ENCODE measurements at places on chromosomes 2 and 18.
A peak's percentile ranks its signal among the peaks of the same experiment; 100 is the strongest.

DNA sequence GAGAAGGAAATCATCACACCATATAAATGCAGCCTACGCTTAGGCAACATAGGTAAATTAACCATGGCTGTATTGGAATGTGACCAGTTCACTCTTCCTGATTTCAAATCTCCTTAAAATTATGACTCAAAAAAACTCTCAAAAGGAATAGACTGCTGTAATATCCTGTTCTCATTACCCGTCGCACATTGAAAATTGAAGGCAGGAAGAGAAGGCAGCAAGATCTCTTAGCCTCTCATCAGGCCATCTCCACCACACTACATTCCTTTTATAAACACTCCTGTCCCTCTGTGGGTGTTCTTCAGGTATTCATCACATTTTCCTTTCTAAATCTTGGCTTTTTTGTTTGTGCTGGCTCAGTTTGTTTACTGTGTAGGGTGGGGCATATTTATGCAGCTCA, 83.2 kb downstream of the PPP1R1C start:
- no peak for DNase-seq

DNA sequence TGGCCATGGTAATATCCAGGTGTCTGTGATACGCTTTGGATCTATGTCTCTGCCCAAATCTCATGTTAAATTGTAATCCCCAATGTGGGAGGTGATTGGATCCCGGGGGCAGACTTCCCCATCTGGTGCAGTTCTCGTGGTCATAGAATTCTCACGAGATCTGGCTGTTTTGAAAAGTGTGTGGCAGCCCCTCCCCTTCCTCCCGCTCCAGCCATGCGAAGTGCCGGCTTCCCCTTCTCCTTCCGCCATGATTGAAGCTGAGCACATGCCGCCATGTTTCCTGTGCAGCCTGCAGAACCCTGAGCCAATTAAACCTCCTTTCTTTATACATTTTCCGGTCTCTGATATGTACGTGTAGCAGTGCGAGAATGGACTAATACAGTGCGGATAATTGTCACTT, 42.5 kb downstream of the GPC1 start:
- DNase-seq: peak; percentile 3

GRCh38 chr2:10407841-10408648, 40.1 kb downstream of the ODC1 start:
- peak; percentile 85 for DNase-seq

DNA sequence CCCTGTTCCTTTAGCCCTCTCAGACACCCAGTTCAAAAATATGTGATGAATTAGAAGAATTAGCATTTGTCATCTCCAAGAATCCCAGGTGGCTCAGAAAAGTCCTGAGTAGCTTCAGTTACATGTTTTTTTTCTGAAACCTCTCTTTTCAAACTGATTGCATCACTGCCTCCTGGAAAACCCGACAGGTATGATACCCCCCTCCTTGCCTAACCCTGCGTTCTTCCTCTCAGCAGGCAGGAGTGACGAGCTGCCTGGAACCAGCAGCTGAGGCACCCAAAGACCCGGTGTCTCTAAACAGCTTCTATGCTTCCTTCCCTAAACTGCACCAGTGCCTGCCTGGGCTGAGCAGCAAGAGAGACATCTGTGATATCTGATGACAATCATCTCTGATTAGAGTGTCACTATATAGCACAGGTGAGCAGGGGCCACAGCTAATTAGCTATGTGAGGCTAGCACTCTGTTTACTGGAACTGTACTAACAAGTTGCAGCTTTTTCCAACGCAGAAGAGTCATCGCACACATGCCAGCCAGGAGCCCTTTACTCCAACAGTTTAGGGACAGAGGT, 376.4 kb upstream of the ATP5MC3 start:
- DNase-seq: no peak

GRCh38 chr2:176984987-176985386, 227.6 kb upstream of the HNRNPA3 start:
- DNase-seq: no peak

GRCh38 chr2:148687543-148687942, 43.0 kb downstream of the EPC2 start:
- no peak for DNase-seq

- no peak for DNase-seq
Measured at GRCh38 chr2:63594660-63595059, 5.9 kb downstream of the MDH1 start.

- DNase-seq: no peak
Measured at GRCh38 chr2:11187083-11187619, 31.9 kb downstream of the SLC66A3 start.

- no peak for DNase-seq
Measured at GRCh38 chr2:183089192-183089851, 10.8 kb downstream of the DUSP19 start.

DNA sequence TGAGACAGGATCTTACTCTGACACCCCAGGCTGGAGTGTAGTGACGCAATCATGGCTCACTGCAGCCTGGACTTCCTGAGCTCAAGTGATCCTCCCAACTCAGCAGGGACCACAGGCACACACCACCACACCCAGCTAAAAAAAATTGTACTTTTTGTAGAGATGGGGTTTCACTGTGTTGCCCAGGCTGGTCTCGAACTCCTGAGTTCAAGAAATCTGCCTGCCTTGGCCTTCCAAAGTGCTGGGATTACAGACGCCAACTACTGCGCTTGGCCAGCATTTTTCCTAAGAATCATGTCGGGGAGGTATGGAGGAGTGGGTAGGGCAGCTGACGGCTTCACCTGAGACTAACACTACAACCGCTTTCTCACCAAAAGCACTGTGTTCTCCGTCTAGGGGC, 50.4 kb downstream of the CYP26B1 start:
- DNase-seq: no peak

DNA sequence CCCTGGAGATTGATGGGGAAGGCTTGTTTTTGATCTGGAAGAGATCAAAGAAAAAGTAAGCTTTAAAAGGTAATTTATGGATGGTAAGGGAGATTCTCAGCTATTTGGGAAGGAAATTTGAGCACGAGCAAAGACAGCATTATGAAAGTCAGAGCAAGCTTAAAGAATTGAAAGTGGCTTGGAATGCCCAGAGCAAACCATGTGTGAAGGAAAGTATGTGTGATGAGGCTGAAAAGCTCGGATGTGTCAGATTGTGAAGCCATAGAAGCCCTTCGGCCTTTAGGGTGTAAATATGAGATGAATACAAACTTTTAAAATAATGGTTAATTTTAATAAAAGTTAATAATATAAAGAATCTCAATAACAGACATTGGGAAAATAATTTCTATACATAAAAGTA, 377.4 kb upstream of the DSEL start:
- DNase-seq: no peak

DNA sequence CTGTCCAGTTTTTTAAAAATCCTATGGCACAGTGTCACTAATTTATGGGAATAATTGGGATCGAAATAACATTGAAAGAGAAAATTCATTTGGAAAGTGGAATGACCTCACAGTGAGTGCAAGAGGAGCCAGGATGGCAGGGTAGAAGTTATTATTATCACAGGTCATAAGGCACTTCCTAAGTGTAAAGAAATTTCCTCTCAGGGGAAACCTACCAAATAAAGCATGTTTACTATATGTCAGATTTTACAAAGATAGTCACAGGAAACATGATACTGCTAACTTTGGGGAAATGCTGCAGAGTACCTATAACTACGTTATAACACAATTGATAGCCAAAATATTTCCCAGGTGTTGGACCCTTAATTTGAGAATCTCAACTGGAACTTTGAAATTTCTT, 226.3 kb upstream of the SMAD7 start:
- DNase-seq: no peak

DNA sequence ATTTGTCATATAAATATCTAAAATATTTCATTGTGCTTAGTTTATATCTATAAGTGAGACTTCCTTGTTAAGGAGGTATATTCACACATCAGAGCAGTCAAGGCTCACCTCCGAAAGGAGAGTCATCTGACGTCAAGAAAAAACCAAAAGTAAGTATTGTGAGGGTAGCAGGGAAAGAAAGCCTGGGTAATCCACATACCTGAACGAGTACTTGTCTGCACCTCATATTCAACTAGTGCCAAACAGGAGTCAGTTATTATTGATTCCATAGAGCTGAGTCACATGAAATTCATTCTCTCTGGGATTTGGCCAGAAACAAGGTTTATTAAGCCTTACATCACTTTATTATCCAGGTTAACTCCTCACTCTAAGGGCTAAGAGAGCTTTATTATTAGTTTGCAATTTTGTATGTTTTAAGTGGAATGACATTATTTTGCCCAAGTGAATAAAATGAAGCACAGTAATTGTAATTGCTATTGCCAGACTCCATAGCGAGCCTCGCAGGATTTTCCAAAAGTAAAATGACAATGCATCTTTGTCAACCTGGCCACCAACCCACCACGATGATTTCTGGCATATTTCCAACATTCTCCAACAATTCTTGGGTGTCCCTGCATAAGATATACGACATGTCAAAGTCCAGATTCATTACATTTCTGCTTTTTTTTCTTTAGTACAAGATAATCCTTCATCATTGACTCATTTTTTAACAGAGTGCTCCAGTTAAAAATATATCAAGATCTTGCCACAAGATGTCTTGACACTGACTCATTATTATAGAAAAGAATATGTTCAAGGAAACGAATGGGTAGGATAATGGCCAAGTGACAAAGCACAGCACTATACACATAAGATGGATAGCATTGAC, 1210.4 kb upstream of the ACVR2A start:
- DNase-seq: no peak

DNA sequence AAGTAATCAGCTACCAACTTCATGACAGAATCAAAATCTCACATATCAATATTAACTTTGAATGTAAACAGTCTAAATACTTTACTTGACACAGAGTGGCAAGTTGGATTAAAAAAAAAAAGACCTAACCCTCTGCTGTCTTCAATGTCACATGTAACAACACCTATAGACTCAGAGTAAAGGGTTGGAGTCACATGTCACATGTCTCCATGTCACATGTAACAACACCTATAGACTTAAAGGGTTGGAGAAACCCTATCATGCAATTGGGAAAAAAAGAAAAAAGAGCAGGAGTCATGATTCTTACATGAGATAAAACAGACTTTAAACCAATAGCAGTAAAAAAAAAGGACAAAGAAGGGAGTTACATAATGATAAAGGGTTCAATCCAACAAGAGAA, 665.3 kb upstream of the LRRTM1 start:
- no peak for DNase-seq

- no peak for DNase-seq
Measured at GRCh38 chr2:86382108-86382507, 44.7 kb upstream of the REEP1 start.

DNA sequence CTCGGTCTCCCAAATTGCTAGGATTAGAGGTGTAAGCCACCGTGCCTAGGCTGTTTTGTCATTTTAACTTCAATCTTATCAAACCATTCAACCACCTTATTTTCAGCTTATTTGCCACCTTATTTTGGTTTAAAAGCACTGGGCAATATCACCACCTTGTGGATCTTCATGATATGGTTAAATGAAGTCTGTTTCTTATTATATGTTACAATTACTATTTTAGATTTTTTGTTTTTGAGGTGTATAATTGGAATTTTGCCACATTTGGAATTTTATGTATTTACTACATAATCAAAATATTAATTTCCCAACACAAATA, 43.8 kb upstream of the SCN9A start:
- DNase-seq: no peak

- DNase-seq: peak; percentile 72
Measured at GRCh38 chr2:197307933-197308521, 2.6 kb downstream of the ANKRD44 start.

GRCh38 chr2:157291018-157291417, 33.5 kb downstream of the GALNT5 start:
- DNase-seq: no peak

- DNase-seq: no peak
Measured at GRCh38 chr2:113776949-113777348, 20.5 kb upstream of the SLC35F5 start.

- no peak for DNase-seq
Measured at GRCh38 chr2:170030040-170030439, 147.9 kb upstream of the MYO3B start.

DNA sequence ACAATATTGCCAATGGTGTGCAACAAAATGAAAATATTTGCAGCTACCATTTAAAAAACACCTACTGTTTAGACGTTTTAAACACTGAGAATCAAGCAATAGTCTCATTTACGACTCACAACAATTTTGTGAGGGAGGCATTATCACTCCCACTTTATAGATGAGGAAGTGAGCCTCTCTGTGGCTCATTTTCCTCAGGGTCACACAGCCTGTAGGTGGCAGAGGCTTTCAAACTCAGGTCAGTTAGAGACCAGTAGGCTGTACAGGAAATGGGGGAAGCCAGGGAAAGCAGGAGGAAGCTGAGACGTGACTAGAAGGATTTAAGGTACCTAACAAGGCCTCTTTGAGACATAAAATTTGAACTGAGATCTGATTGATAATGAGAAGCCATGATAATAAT, 95.0 kb upstream of the ZNF521 start:
- DNase-seq: no peak

- DNase-seq: no peak
Measured at GRCh38 chr2:145691659-145692058, 1171.7 kb upstream of the ZEB2 start.

- peak; percentile 48 for DNase-seq
Measured at GRCh38 chr18:3605954-3606443, 156.0 kb downstream of the TGIF1 start.

GRCh38 chr18:7464245-7464966, 102.7 kb upstream of the PTPRM start:
- no peak for DNase-seq

- no peak for DNase-seq
Measured at GRCh38 chr2:121099329-121100290, 185.4 kb downstream of the TFCP2L1 start.

GRCh38 chr2:82283075-82283474, 1978.5 kb upstream of the LRRTM1 start:
- DNase-seq: no peak

- DNase-seq: no peak
Measured at GRCh38 chr18:31711365-31712172, 27.2 kb upstream of the B4GALT6 start.

GRCh38 chr18:48962994-48963561, 12.3 kb upstream of the SMAD7 start:
- DNase-seq: no peak

- DNase-seq: no peak
Measured at GRCh38 chr2:215782295-215782694, 231.1 kb downstream of the MREG start.

- no peak for DNase-seq
Measured at GRCh38 chr2:213098612-213099011, 52.8 kb downstream of the IKZF2 start.

- DNase-seq: no peak
Measured at GRCh38 chr18:45617284-45617683, 2.0 kb downstream of the SLC14A2 start.

DNA sequence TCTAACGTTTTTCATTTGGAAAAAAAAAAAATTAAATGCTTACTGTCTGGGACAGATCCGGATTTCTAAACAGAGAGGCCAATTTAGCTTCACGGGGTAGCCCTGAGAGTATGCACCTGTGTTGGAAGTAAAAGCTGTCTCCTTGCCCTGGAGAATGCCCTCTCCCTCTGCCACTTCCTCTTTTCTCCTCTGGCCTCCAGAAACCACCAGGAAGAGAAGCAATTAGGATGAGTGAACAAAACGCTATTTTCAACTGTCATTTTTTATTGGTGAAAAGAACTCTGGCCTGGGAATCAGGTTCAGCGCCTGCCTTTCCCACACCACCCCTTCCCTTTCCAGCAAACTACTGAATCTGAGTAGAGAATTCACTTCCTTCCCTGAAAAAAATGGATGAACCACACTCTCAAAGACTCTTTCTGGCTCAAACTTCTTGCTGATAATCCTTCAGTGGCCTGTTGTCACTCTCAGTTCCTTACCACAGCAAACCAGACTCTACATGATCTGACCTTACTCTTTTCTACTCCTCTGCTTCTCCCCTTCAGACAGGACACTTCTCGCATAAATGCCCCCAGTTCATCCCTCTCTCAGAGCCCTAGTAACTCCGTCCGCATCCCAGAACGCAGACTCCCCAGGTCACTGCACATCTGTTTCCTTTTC, 29.8 kb downstream of the KLF7 start:
- no peak for DNase-seq

All from activated CD4-positive, alpha-beta memory T cell treated with anti-CD3 and anti-CD28 coated beads for 36 hours (primary cell).